ENCODE measurements at places on chromosomes 7 and 10. TPM values are rescaled to one million over a fixed set of nuclear protein-coding genes. Genes with fewer than 3 reads are reported as not detected.

The NPY gene
- total RNA-seq: not detected

The PAPSS2 gene
- 0.05 TPM for total RNA-seq

The ZNF853 gene
- 0.89 TPM for total RNA-seq

The CISD1 gene
- total RNA-seq: 63.2 TPM

The PODXL gene
- total RNA-seq: 1.3 TPM

The GRB10 gene
- total RNA-seq: 2.6 TPM

The VIM gene
- total RNA-seq: 238 TPM

The LRRD1 gene
- total RNA-seq: not detected

The TUBAL3 gene
- total RNA-seq: not detected

The PARD3 gene
- 2.7 TPM for total RNA-seq

The RPEL1 gene
- total RNA-seq: not detected

The ANLN gene
- total RNA-seq: 117 TPM

The SFRP5 gene
- total RNA-seq: not detected

The REEP3 gene
- total RNA-seq: 6.9 TPM

The ZNF33A gene
- 26.8 TPM for total RNA-seq

The RBP3 gene
- not detected for total RNA-seq

The ACTR3C gene
- 5.8 TPM for total RNA-seq

The SPRN gene
- not detected for total RNA-seq

The SPOCK2 gene
- 209 TPM for total RNA-seq

The SUN3 gene
- total RNA-seq: not detected

The GRID1 gene
- total RNA-seq: not detected

The STOX1 gene
- 0.84 TPM for total RNA-seq

The CRTAC1 gene
- not detected for total RNA-seq

The BET1 gene
- 18.8 TPM for total RNA-seq

The LGI1 gene
- total RNA-seq: not detected

The AASS gene
- 1.7 TPM for total RNA-seq

The VTI1A gene
- 40.8 TPM for total RNA-seq
